ENCODE measurements at places on chromosomes 4 and X.

- DNase-seq, result no peak
These were observed 621.6 kb downstream of the PCDH7 start for GRCh38 chr4:31341601-31342359.

- DNase-seq, result no peak
These were observed 1.1 kb downstream of the GCNA start for GRCh38 chrX:71579136-71579989.

DNA sequence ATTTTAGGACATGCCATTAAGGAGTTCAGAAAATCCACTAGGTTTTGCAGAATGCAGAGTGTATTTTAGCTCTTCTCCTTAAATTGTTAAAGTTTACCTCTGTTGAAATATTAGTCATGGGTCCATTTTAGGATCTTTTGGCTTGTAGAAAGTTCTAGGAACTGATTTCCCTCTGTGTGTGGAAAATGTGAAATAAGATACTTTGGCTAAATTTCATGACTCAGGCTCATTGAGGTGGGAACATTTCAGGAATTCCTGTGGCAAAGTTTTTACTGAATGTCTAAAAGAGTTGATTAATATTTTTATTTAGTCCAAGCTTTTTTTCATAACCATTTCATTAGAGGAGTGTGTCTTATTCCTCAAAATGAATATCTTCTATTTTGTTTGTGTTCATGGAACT lies 7.0 kb downstream of the FHIP1A start:
- no peak for DNase-seq

DNA sequence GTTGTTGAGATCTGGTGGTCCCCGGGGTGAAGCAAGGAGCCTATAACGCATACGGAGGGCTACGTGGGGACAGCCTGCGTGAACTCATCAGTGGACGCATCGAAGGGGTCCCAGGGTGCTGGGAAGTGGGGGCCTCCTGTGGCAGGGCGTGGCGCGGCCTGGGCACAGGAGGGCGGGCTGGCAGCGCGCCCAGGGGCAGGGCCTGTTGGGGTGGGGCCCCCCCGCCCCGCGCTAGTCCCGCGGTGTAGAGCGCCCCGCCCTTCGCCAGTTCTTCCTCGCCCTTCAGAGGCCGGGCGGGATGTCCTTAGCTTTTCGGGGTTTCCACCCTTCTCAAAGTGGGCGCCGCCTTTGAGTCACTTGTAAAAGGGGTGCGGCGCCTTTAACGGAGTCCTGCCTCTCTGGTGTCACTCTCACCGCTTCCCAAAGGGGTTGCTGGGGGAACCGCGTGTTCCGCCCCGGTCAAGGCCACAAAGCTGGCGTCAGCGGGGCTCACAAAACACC lies 632 bp downstream of the PLP2 start:
- no peak for DNase-seq

GRCh38 chr4:3676907-3677747 lies 89.1 kb upstream of the ADRA2C start:
- no peak for DNase-seq

GRCh38 chrX:114075073-114075673 lies 508.7 kb upstream of the HTR2C start:
- DNase-seq, result no peak

DNA sequence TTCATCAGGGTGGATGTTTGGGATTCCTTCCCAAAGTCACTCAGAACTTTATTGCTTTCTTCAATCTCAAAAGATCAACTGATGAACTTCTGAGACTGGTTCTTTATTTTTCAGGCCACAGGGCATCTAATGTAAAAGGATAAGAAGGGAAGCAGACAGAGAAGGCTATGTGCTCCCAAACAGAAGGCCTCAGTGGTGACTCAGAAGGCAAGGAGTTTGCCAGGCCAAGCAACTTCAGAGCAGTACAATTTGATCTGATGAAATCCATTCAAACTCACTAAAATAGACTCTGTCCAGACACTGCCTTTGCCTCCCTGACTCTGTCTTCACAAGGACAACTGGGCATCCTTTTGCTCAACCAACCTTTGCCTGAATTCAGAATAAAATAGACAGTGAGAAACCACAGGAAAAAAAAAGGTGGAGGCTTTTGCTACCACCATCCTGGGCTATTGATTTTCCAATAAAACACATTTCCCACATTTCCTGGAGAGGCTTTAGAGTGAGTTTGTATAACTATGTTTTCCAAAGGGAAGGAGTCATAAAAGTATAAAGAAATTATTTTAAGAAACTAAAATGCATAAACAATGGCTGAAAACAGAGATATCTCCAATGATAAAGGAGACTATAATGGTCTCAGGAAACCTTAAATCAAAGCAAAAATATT lies 55.2 kb downstream of the ARHGEF6 start:
- DNase-seq, result no peak

DNA sequence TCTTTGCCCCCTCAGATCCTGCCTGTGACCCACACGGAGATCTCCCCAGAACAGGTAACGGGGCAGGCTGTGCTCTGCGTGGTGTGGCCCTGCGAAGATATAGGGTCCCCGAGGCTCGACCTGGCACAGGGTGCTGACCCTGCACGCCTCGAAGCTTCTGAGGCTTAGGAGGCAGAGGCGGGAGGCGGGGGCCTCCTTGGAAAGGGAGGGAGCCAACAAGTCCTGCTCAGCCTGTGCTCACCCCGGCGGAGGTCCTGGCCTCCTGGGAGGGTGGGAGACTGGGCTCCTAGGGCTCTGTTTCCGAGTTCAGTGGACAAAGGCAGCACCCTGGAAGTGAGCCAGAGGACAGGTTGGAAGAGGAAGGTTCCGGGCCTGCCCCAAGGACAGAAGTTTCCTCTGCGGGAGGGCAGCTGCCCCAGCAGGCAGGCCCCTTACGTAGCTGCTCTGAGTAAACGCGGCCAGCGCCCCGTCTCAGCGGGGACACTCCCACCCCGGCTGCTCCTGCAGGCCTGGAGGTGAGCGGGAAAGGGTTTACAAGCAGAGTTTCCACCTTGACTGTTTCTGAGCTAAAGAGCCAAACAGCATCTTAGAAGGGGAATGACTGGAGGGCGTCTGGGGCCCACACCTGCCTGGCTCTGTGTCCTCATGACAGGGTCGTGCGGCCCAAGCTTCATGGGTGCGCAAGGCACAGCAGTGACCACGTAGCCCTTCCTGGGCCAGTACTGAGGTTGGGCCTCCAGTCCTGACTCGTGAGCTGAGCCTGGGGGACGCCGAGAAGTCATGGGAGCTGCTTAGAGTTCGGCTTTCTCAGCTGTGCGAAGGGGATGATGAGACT lies 16.1 kb downstream of the TMEM175 start:
- DNase-seq, result no peak

DNA sequence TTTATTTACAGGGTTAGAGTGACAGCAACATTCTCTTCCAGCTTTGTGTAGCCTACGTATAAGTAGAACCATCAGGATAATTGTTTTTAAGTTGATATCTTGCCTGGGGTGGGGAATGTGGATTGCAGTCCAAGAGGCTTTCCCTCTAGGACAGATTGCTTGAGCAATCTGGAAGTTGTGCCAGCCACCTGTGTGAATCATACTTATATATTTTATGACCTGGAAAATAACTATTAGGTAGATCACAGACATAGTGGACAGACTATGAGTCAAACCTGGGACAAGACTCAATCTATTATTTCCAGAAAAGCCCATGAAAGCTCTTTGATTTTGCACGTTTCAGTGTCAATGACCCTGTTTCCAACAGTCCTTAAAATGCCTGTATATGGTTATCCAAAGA lies 98.9 kb downstream of the TLL1 start:
- DNase-seq, result no peak

- DNase-seq, result no peak
These were observed 83.4 kb downstream of the SHISA3 start for GRCh38 chr4:42480717-42481116.

DNA sequence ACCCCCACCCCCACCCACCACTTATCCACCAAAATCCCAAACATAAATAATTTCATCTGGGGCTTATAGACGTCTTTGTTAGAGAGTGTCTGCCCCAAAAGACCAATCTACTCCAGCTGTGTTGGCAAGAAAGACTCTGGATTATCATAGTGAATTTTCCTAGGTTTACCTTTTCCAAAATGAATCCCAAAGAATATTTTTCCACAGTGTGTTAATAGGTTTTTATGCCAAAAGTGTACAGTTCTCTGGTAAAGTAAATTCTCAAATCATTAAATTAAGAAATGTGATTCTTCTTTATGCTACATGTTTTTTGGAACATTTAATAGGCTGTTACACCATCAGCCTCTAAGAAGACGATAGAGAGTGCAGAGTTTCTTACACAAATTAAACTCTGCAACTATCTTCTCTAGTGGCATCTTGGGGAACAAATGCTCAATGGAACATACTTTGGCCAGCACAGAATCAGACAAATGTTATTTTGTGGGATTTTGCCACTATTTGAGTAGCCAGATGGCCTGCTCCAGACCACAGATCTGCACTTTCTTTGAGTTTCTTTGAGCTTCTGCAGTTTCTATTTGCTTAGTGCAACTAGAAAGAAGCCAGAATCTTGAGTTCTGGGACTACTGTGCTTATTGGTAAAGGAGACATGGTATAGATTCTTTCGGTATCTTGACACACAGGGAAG lies 206.0 kb downstream of the KIT start:
- DNase-seq, result no peak

Measured in coronary artery (tissue), 2 donors.